MCF 10A (cell line): ENCODE measurements at places on chromosomes 7 and 10.

DNA sequence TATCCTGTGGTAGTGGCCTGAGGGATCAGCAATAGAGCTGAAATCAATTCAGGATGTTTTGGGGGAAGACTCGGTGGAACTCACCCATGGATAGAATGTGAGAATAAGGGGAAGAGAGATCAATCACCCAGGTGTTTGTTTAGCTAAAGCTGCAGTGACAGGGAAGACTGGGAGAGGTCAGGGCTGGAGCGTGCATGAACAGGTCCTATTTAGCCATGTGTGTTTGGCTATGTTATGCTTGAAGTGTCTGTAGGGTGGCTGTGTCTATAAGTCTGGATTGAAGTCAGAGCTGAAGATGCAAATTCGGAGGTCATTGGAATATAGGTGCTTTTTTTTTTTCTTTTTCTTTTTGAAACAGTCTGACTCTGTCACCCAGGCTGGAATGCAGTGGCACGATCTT, 4.6 kb downstream of the ATP6V1F start:
- no peak for DNase-seq

- no peak for DNase-seq
Observed at GRCh38 chr10:120979435-120980278, 128.5 kb downstream of the WDR11 start.

- DNase-seq, result peak; percentile 57
Observed at GRCh38 chr10:48251525-48252353, 22.8 kb downstream of the FRMPD2 start.

DNA sequence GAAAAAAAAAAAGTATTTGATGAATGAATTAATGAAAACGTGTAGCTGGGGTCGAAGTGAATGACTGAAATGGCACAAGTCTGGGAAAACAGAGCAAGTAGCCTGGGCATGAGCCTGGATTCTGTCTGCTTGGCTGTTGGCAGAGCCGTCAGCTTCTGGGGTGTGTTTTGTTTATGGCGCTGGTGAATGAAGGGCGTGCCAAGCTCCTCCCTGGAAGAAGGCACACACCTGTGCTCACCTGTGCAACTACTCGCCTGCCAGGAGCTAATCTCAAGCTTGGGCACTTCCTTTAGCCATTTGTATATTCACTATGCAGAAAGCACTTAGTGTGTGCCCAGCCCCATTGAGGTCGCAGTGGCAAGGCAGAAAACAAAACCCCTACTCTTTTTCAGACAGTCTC, 74.1 kb downstream of the GTF2IRD1 start:
- DNase-seq, result peak; percentile 25

- DNase-seq, result no peak
Observed at GRCh38 chr7:52830801-52831200, 204.6 kb upstream of the POM121L12 start.

GRCh38 chr7:6403907-6404306, 43.8 kb downstream of the DAGLB start:
- no peak for DNase-seq

- DNase-seq, result peak; percentile 32
Observed at GRCh38 chr7:106999023-106999422, 45.5 kb upstream of the PRKAR2B start.

- no peak for DNase-seq
Observed at GRCh38 chr10:74207691-74208480, 56.9 kb downstream of the ADK start.

DNA sequence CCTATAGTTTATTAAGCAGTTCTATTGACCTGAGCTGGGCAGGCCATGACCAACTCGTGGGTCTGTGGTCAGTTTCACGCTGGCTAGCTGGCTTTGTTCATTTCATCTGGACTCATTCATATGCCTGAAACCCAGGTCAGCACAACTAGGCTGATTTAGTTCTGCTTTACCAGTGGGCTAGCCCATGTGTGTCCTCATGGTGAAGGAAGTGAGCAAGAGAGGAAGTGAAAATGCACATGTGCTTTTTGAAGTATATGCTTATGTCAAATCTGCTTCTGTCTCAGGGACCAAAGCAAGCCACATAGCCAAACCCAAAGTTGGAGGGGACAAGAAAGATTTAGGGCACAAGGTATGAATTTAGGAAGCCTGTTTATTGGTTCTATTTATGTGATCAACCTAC, 154.5 kb downstream of the RNF133 start:
- DNase-seq, result no peak

- DNase-seq, result no peak
Observed at GRCh38 chr10:36778651-36779050, 346.7 kb upstream of the ANKRD30A start.

- no peak for DNase-seq
Observed at GRCh38 chr7:33422825-33423645, 293.7 kb downstream of the BBS9 start.

GRCh38 chr7:102008535-102009262, 191.3 kb downstream of the CUX1 start:
- peak; percentile 81 for DNase-seq

DNA sequence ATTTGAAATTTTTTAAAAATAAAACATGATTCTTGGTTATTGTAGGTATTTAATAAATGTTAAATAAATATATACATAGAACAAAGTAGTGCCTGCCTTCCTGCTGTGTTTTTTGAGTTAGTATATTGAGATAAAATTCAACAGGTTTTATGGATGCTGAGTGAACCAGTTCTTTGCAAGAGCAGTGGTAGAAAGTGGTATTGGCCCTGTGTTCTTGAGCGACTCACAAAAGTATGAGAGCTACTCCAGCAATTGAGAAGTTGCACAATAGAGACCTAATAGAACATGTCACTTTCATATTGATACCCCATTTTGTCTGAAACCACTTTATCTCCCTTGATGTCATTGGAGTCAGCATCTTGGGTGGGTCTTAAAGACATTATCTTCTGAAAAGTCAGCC, 32.6 kb upstream of the GJD4 start:
- no peak for DNase-seq

GRCh38 chr10:79059859-79060379, 8.8 kb upstream of the ZMIZ1 start:
- DNase-seq, result no peak

- no peak for DNase-seq
Observed at GRCh38 chr10:95405655-95406054, 114.9 kb upstream of the PDLIM1 start.

DNA sequence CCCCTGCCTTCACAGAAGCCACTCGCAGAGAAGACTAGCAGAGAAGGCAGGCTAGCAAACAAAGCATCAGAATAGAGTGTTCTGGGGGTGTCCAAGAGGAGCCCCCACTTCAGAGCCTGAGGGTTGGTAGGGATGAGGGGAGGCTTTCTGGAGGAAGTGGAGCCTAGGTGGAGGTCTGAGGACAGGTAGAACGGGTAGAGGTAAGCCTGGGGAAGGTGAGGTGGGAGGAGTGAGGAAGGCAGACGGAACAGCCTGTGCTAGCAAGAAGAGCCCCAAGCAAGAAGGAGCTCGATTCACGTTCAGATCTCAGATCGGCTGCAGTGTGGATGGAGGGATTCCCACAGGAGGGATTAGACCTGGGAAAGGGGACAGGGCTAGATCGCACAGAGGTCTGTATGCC, 66.0 kb upstream of the DUSP5 start:
- no peak for DNase-seq

- no peak for DNase-seq
Observed at GRCh38 chr7:45638916-45639315, 64.7 kb downstream of the ADCY1 start.

DNA sequence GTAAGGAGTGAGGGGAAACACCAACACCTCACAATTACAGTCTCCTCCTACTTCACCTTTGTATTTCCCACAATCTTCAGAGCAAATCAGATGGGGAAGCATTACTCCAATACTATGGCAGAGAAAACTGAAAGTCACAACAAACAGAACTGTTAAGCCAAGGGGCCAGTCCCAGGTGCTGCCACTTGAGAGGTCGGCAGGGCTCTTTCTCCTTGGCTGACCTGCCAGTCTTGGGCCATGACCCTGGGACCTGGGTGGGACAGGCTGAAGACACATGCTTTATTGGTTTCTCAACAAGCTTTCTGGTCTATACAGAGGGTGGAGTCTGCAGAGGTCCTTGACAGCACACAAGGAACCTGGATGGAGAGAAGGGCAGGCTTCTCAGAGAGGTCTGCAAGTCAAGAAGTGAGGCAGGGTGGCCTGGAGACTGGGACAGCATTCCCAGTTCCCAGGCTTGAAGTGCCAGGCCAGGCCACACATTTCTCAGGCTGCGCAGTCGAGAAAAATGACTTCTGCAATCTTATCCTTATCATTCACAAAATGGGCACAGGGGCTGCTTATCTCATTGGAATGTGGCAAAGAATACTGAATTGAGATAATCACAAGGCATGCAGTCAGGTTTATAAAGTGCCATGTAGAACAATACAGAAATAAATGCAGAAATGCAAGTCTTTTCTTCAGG, 301.0 kb downstream of the CXCL12 start:
- no peak for DNase-seq

DNA sequence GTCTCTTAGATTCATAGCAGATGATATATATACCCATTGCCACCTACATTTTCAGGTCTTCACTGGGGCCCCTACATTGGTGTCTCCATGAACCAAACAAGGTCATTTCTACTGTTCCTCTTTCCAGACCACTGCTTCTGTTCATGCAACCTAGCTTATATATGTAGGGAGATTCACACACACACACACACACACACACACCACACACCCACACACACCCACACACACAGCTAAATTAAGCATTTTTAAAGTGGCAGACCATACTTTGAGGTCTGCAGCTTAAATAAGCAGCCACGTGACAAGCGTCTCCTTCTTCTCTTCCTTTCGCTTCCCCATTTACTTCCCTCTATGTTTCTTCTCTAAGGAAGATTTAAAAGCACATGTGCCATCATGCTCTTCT, 70.0 kb upstream of the CC2D2B start:
- no peak for DNase-seq

DNA sequence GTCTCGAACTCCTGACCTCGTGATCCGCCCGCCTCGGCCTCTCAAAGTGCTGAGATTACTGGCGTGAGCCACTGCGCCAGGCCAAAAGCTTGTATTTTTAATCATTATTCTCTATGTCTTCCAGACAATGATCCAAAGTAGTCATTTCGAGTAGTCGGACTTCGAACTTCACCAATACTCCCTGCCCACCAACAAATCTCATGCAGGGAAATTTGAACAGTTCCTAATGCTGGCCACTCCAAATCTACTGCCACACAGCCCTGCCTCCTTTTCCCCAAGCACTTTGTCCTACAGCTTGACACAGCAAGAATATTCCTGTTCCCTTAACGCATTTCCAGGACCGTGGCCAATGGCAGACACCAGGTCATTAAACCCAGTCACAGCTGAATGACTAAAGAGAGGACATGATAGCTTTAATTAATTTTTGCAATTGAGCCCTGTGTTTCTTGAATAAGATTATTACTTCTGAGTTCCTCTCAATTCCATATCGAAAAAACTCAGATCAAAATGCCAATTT, 142.3 kb upstream of the NRP1 start:
- DNase-seq, result no peak

DNA sequence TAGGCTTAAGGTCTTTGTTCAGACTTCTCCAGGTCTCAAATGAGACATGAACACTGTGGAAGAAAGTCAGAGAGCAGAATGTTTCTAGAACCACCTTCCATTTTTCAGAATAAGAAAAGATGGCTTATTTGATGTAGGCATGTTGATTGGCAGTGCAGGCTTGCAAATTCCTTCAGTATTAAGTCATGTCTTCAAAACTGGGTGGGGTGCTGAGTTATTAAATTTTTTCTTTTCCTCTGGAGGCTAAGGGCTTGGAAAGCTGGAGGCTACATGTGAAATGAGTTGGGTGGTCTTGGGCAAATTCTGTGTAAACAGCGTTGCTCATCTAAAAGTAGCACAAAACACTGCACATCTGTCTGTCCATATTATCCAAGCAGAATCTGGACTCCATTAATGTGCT, 62.8 kb downstream of the PRTFDC1 start:
- DNase-seq, result peak; percentile 30

GRCh38 chr7:130297628-130298543, 4.9 kb downstream of the CPA4 start:
- DNase-seq, result no peak

- DNase-seq, result no peak
Observed at GRCh38 chr10:44292390-44293002, 92.4 kb downstream of the CXCL12 start.

- no peak for DNase-seq
Observed at GRCh38 chr10:59611048-59611447, 98.6 kb downstream of the SLC16A9 start.

GRCh38 chr7:28726555-28726954, 231.6 kb downstream of the TRIL start:
- DNase-seq, result no peak

DNA sequence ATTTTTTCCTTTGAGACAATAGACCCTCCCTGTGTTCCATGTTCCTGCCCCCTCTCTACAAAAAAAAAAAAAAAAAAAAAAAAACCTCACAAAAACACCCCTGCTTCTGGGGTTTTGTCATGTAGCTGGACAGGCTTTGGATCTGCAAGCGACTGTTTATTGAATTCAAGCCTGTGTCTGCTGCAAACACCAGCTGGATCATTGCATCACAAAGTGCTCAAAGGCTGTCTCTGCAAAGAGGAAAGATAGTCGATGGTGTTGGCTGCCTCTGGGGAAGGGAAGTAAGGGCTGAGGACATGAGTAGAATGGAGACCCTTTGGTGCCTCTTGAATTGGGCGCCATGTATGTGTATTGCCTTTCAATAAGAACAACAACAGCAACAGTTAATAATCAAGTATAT, 471.2 kb downstream of the PLXNA4 start:
- no peak for DNase-seq
